AG08396 (cell line): ENCODE measurements at places on chromosomes 7 and 10.

- no peak for DNase-seq
Observed at GRCh38 chr10:6926971-6927370, 346.9 kb upstream of the PRKCQ start.

DNA sequence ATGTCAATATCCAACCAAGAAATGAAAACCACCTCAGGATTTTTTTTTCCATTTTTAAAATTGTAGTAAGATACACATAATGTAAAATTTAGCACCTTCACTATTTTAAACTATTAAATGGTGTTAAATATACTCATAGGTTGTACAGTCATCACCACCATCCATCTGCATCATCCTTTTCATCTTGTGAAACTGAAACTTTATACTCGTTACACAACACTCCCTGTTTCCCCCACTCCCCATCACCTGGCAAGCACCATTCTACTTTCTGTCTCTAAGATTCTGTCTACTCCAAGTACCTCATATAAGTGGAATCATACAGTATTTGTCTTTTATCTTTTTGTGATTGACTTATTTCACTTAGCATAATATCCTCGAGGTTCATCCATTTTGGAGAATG is 335.2 kb upstream of the NPSR1 start:
- no peak for DNase-seq

DNA sequence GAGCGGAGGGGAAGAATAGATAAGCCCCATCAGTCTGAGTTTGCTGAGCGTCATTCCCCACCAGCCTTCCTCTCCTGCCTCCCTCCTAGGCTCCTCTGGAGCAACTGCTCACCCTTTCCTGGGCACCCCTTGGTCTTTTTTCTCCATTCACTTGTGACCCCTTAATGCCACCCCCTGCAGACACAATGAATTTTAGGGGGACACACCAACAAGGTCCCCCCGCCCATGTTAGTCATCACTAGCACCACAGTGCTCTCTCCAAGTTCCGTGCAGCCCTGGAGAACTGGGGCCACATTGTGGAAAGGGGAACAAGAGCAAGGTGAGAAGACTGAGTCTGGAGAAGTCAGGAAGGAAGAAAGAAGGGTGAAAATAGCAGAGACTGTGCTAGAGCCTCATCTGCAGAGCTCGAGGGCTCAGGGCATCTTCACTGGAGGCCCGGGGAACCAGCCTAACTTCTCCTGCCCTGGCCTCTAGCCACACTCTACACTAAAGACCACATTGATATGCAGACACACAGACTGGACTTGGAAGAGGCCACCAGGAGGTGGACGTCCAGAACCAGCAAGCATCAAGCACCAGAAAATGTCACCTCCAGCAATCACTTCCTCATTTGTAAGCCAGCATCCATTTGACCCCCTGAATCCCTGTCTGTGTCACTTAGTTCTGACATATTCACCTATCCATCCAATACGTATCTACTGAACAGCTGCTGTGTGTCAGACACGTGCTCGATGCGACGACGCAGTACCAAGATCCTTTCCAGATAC is 17.5 kb downstream of the RGR start:
- no peak for DNase-seq

DNA sequence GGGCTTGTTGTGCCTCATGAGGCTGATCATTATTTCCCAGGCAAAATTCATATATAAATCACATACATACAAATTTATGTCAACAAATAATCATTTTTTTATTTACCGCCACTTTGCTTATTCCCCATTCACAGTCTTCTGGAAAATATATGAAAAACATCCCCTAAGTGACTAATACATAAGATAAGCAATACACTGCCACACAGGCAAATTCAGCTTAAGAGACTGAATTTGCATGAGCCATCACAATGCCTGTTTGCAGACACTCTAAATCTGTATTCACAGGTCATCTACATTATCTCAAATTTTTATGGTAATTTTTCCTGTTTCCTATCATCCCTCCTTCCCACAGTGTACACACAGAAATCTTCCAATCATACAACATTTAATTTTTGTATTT is 13.2 kb downstream of the OSBPL3 start:
- no peak for DNase-seq

GRCh38 chr7:70183278-70183677 is 585.0 kb downstream of the AUTS2 start:
- no peak for DNase-seq

DNA sequence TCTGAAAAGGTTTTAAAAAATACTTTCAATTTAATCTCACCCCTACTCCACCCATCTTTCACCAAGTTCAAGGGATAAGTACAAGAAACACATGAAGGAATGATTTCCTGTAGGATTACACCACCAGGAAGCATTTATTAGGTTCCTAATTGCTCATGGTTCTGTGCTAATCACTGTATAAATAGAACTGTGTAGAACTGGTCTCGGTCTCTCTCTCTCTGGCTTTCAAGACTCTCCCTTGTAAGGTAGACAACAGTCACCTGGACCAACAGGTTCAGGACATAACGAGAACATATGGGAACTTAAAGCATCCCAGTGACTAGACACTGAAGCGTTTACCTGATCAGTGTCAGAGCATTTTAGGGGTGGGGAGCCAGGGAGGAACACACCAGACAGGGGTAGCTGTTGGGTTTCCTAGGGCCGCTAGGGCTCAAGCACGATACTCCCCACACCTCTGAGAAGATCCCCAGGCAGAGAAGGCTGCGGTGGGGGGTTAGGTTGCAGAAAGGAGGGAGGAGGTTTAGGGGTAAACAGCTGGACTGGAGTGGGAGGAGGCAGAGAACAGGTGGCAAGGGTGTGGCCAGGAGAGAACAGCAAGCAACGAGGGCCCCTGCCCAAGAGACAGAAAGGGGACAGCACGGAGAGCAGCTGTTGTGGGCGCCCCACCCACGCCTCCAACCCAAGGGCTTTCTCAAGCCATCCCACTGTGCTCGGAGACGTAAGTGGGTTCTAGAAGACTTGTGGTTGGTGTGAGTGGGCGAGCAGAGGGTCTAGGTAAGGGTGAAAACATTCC is 52.5 kb upstream of the USP6NL start:
- DNase-seq: no peak

- DNase-seq: peak; percentile 80
Observed at GRCh38 chr10:100969187-100970075, at the start of gene SEMA4G. Gene SEMA4G (plus strand): TSS chr10:100969504. CDS start chr10:100972913, 3,409 bp downstream.

GRCh38 chr10:775245-776075 is 86.0 kb upstream of the DIP2C start:
- DNase-seq: peak; percentile 76

- peak; percentile 64 for DNase-seq
Observed at GRCh38 chr10:100508691-100509150, 10.9 kb downstream of the SEC31B start.

- DNase-seq: peak; percentile 38
Observed at GRCh38 chr10:62637249-62638061, 167.1 kb upstream of the ADO start.

DNA sequence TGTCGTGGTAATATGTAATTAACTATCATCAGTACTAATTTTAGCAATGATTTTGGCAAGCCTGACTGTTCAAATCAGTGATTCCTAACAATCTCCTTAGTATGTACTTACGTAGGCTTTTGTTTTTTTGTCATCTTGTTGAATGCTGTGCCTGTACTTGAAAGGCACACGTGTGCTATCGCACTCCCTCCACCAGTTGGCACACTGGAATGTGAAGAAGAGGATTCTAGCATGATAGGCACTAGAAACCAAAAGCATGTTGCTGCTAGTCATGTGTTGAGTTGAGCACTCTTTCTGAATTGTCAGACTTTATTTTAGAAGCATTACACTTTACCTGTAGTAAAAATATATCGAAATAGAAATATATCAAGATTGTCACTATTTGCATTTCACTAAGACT is 59.1 kb downstream of the TASOR2 start:
- no peak for DNase-seq

- no peak for DNase-seq
Observed at GRCh38 chr10:84543948-84544347, 215.6 kb downstream of the CCSER2 start.

GRCh38 chr10:31194986-31195385 is 124.0 kb upstream of the ZEB1 start:
- DNase-seq: no peak

DNA sequence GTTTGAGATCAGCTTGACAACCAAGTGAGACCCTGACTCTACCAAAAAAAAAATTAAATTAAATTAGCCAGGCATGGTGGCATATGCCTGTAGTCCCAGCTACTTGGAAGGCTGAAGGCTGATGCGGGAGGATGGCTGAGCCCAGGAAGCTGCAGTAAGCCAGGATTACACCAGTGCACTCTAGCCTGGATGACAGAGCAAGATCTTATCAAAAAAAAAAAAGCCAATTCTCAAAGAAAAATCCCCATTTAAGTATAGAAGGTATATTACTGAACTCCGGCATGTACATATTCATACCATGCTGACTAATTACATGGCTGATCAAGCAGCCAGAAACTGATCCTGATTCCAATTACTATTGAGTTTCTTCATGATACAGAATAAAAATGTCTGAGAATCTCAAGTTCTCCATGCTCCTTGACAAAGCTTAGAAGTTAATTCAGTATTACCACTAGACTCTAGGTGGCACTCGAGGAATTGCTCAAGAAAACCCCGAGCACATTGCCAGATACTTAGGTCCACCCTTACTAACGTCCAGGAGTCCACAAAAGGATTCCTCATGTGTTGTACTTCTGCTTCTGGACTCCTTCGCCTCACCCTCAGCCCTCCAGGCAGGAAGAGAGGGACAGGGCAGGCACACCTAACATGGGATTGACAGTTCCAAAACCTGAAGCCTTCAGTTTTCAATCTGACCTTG is 148.9 kb downstream of the PARD3 start:
- DNase-seq: peak; percentile 79

- no peak for DNase-seq
Observed at GRCh38 chr7:43749383-43749940, 9.0 kb upstream of the BLVRA start.
